SK-MEL-5 (cell line): ENCODE measurements at places on chromosomes 4 and X.

DNA sequence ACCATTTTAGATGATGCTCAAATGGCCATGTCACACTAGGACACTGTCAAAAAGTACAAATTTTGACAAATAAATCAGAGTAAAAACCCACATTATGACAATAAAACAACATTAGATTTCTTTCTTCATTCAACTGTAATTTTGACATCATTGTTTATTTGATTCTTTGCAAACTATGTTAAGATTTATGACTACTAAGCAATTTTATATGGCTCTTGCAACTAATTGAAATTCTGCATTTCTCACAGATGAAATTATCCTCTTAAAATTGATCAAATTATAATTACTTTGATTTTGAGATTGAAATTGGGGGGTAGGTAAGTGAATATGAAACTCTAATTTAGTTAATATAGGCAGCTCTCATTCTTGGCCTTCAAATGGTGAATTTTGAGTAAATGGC, 59.8 kb downstream of the ATOH1 start:
- no peak for DNase-seq

DNA sequence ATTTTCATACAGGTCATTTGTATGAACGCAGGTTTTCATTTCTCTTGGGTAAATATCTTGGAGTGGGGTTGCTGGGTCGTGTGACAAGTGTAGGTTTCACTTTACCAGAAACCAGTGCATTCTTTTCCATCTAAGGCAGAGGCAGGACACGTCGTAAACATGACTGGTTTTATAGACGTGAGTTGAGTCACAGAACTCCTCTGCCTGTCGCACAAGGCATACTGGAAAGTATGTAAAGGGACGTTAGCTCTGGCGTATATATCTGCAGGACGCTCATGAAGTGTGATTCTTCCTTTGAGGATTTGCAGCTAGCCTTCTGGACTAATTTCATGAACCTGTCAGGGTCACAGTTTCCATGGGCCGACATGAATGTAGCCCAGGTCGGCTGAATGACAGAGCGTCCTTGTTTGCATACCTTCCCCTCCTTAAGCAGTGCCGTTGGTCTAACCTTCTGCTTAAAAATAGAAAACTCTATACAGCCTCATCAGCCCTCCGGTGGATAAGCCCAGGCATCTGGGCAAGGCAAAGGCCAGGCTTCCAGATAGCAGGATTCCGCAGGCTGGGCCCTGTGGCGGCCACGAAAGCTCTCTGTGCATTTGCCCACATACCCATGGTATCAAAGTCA, 106.0 kb downstream of the GPR143 start:
- no peak for DNase-seq

- DNase-seq: peak; percentile 78
Measured at GRCh38 chr4:121784975-121785374, 16.1 kb upstream of the EXOSC9 start.

- DNase-seq: no peak
Measured at GRCh38 chrX:97401586-97402136, 518.0 kb downstream of the RPA4 start.

DNA sequence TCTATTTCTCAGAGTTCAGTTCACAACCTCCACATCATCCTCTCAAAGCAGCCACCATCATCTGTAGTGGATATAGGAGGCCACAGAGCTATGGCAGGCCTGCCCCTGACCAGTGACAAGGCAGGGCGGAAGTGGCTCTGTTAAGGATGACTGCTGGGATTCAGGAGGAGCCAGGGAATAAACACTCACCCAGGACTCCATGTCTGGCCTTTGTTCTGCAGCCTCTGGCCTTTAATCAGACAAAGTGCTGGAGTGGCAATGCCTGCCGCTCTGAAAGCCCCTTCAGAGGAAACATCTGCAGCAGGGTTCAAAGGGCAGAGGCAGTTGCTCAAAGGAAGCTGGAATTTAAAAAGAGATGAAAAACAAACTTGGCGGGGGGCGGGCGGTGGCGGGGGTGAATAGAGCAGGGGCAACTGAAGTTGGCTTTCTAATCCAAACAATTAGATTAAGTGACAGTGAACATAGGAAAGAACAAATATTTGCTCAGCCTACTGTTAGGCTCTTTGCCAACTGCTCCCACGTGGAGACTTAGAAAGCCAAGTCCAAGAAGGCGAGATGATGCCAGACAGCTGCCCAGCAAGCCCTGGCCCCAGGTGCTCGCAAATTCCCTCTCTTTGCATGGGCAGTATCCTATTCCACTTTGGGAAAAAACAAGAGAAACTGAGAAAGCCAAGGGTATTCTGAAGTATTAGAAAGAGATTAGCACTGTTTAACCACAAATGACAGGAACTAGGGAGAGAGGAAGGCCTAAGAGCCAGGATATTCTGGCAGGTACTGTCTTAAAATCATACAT, 5.5 kb downstream of the MPP1 start:
- no peak for DNase-seq

GRCh38 chrX:44456685-44457084, 86.0 kb downstream of the FUNDC1 start:
- no peak for DNase-seq

- no peak for DNase-seq
Measured at GRCh38 chrX:40513012-40513411, 67.8 kb upstream of the ATP6AP2 start.

DNA sequence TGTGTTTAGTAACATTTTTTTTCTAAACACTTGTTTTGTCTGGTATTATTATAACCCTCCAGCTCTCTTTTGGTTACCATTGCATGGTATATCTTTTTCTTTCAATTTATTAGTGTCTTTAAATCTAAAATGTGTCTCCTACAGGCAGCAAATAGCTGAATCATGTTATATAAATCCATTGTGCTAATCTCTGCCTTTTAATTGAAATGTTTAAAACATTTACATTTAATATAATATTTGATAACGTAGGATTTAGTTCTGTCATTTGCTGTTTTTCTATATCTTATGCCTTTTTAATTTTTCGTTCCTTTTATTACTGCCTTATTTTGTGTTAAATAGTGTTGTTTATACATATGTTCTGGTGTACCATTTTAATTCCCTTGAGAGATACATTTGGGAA, 17.1 kb upstream of the CCDC110 start:
- DNase-seq: no peak

- no peak for DNase-seq
Measured at GRCh38 chr4:184165291-184165690, 52.4 kb downstream of the ENPP6 start.

- no peak for DNase-seq
Measured at GRCh38 chr4:88070031-88070430, 62.6 kb downstream of the PKD2 start.

- no peak for DNase-seq
Measured at GRCh38 chr4:6338175-6338950, 68.7 kb downstream of the WFS1 start.

- DNase-seq: no peak
Measured at GRCh38 chr4:5157791-5158770, 106.8 kb downstream of the STK32B start.

- no peak for DNase-seq
Measured at GRCh38 chr4:98822144-98822543, 106.8 kb downstream of the EIF4E start.

- DNase-seq: no peak
Measured at GRCh38 chrX:121013897-121014455, 28.4 kb upstream of the CT47A1 start.

- DNase-seq: no peak
Measured at GRCh38 chr4:37760840-37761239, 65.6 kb upstream of the PGM2 start.

GRCh38 chr4:24914460-24914859, 1.6 kb upstream of the CCDC149 start:
- no peak for DNase-seq

DNA sequence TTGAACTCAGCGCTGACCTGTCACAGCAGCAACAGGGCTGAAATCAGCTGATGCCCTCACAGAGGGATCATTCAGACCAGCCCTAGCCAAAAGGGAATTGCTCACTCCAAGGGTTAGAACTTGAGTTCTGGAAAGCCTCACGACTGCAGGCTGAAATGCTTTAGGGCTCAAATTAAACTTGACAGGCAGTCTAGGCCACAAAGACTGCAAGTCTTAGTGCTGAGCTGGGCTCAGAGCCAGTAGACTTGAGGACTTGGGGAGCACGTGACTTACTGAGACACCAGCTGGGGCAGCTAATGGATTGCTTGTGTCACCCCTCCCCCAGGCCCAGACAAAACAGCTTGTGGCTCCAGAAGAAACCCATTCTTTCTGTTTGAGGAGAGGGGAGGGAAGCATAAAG, 119.0 kb upstream of the SLC6A14 start:
- peak; percentile 63 for DNase-seq

- DNase-seq: no peak
Measured at GRCh38 chr4:165325732-165326512, 1.5 kb upstream of the MSMO1 start.

- DNase-seq: peak; percentile 71
Measured at GRCh38 chr4:140252742-140253555, 99.0 kb upstream of the MAML3 start.

- DNase-seq: no peak
Measured at GRCh38 chrX:54292755-54293154, 65.1 kb downstream of the WNK3 start.

DNA sequence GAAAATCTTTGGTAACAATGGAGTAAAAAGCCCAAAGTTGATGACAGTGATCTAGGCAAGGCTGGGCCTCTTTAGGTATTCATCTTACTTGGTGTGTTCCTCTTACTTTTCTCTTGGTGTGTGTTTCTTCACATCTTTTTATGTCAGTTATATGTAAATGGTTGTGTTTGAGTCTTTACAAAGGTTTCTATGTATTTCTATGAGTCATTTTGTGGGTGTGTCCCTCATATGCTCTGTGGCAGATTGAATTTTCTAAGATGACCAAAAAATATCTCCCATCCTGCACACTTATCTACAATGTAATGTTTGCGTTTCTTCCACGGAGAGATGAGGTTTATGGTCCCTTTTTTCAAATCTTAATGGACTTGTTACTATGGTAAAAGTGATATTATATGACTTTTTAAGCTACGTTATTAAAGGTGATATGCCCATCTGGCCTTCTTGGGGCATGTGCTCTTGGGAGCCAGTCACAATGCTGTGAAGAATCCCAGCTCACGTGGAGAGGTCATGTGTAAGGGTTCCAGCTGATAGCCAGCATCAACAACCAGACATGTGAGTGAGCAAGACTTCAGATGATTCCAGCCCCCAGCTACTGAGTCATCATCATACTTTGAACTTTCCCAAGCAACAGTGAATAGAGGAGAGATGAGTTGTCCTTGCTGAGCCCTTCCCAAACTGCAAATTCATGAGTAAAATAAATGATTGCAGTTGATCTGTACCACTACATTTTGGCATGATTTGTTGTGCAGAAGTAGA, 126.9 kb downstream of the CBLL2 start:
- DNase-seq: peak; percentile 42

- DNase-seq: no peak
Measured at GRCh38 chrX:151081016-151081415, 95.4 kb upstream of the GPR50 start.

DNA sequence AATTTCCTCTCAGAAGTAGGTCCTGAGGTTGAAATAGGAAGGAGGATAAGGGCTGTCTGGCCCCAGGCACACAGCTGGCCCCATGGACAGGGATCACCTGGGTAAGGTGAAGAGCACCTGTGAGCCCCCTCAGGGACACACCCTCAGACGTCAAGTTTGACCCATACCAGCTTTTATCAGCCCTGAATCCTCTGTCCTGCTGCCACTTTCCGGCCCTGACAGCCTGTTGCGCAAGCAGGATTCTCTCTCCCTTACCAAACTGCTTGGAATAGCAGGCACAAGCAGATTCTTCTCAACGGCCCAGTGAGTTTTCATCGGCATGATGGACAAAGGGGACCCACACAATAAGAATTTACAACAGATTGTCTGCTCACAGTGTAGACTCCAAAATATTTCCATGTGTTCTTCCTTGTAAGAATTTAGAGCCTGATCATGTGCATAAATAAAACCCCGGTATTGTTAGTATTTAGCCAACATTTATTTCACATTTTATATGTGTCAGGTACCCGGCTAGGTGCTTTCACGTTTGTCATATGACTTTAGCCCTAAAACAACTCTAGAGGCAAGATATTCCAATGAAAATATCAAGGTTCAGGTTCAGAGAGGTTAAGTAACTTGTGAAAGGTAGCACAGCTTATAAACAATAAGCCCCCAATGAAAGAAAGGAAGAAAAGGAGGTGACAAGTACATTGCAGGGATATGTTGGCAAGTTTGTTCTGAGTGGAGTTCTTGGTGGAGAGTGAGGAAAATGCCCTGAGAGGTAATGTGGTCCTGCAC, 107.2 kb upstream of the KIT start:
- DNase-seq: peak; percentile 7

DNA sequence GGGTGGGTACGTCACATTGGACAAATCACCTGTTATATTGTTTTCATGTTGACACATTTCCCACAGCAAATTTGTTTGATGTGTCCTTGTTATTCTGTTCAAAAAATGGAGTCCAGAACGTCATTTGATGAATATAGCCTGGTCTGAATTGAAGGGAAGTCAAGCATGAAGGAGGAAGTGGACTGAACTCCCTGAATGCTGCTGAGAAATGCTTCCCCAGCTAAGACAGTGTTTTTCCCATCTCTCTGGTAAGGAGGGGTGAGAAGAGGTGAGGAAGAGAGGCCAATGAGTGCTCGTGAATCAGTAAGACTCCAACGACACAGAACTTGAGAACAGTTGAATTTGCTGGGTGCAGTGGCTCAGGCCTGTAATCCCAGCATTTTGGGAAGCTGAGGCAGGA, 127.4 kb downstream of the RBM47 start:
- DNase-seq: no peak

GRCh38 chr4:141046255-141046654, 87.0 kb downstream of the RNF150 start:
- no peak for DNase-seq

GRCh38 chr4:173314715-173315114, 19.4 kb downstream of the HMGB2 start:
- DNase-seq: no peak

DNA sequence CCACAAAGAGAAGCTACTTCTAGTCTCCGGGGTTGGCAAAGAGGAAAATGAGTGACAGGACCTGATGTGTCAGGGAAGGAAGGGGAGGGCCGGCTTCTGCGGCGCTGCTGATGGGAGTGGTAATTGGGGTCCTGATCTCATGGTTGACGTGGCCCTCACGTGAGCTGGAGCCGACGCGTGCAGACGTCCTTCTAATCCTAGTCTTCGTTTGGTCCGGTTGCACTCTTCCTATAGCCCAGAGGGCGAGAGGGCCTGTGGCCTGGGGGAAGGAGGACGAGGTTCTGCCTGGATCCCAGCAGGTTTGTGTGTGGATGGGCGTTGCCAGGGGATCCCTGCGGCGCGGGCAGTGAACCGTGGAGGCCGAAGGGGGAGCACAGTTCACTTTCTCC, at the start of gene ARMCX1:
Gene ARMCX1, plus strand, starts transcription at position 186 of the 389 bp plus-strand sequence. CDS start 2,384 bp downstream, outside the sequence.
- DNase-seq: peak; percentile 58
